ENCODE measurements at places on chromosomes 16 and 17.

DNA sequence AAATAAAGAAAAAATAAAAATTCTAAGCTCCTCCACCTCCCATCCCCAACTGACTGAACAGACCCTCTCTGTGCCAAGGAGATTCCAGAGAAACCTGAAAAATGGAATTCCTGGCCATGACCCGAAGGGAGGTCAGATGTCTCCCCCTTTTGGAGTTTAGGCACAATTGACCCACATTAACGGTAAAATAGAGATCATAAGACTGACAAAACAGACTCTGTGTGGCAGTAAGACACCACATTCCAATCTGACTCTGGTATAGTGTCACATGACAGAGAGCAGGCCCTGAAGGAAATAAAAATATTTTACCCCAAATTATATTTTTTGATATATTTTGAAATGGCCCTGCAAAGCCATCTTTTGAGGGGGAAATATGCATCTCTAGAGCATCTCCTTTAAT is 115.1 kb upstream of the ZKSCAN2 start:
- H3K27ac ChIP-seq, result no peak overlapping the region
- DNase-seq, result no peak

DNA sequence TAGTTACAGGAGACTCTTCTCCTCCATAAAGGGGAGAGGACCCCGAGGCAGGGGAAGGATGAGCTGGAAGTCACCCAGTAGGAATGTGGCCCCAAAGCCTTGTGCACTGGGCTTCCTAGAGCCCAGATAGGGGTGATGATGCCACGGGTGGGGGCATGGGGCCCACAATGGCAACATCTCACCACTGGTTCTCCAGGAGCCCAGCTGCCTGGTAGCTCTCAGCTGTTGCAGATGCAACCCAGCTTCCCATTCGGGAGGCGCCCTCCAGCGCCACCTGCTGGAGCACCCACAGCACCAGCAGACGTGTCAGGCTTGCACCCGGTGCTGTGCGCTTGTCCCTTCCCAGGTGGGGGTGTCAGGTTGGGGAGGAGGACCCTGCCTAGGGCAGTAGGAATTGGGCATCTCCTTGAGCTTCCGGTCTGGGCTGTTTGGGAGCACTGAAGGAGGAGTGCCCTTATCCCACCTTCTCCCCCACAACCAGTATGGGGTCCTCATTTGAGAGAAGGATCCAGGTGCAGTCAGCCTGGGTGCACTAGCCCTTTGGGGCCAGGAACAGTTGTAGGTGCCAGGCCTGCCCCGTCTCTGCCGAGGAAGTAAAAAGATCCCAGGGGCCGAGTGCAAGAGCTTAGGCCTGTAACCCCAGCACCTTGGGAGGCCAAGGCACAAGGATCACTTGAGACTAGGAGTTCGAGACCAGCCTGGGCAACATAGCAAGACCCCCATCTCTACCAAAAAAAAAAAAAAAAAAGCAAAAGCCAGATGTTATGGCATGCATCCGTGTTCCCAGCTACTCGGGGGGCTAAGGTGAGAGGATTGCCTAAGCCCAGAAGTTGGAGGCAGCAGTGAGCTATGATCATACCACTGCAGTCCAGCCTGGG is 14.4 kb downstream of the CDIPT start:
- H3K4me1 ChIP-seq, result no peaks in the 10 kb centered on the region
- H3K27me3 ChIP-seq, result no peaks in the 10 kb centered on the region
- H3K4me3 ChIP-seq, result no peak overlapping the region

- no peak overlapping the region for H3K27ac ChIP-seq
- H3K36me3 ChIP-seq, result no peaks in the 10 kb centered on the region
- peaks cover 48% of the 10 kb centered on the region for H3K4me1 ChIP-seq
- no peaks in the 10 kb centered on the region for H3K27me3 ChIP-seq
- H3K4me3 ChIP-seq, result no peak overlapping the region
These were observed 75.2 kb downstream of the FTO start for GRCh38 chr16:53779186-53779585.

DNA sequence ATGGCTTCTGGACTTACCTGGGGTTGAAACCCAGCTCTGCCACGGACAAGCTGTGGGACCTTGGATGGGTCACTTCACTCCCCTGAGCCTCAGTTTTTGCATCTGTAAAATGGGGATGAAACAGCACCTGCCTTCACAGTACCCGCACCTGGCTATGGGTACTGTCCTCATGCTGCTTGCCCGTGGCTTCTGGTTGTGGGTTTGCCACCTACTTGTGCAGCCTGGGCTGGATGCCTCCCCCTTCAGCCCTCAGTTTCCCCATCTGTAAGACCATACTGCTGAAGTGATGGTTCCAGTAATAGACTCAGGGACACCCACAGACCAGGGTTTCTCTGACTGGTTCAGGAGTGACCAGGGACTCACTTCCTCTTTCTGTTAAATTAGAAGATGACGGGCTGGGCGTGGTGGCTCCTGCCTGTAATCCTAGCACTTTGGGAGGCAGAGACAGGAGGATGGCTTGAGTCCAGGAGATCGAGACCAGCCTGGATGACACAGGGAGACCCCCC is 9.4 kb downstream of the GLIS2 start:
- H3K36me3 ChIP-seq, result no peaks in the 10 kb centered on the region
- peaks cover 20% of the 10 kb centered on the region for H3K4me1 ChIP-seq
- DNase-seq, result no peak
- H3K27ac ChIP-seq, result no peak overlapping the region
- H3K4me3 ChIP-seq, result no peak overlapping the region
- H3K27me3 ChIP-seq, result no peaks in the 10 kb centered on the region

DNA sequence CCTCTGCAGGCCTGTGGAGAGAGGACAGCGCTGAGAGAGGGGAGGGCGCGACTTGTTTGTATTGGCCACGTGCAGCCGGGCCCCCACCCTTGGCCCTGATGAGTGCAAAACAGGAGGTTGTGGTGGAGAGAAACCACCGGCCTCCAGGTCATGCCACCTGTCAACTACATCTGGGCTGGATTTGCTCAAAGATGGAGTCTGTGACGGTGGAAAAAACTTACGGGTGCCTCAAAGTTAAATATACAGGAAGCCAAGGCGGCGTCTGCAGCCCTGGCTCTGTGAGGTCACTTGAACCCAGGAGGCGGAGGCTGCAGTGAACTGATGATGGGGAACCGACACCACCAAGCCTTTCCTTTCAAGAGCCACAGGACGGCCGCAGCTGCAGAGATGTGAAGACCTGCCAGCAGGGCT is 15.7 kb downstream of the C16orf74 start:
- peaks cover 3% of the 10 kb centered on the region for H3K4me1 ChIP-seq
- H3K36me3 ChIP-seq, result peaks cover 50% of the 10 kb centered on the region
- DNase-seq, result no peak
- no peaks in the 10 kb centered on the region for H3K27me3 ChIP-seq
- H3K27ac ChIP-seq, result no peak overlapping the region
- H3K4me3 ChIP-seq, result no peak overlapping the region

GRCh38 chr17:3038941-3039340 is 24.5 kb downstream of the OR1D5 start:
- DNase-seq, result no peak
- H3K4me1 ChIP-seq, result no peaks in the 10 kb centered on the region
- no peaks in the 10 kb centered on the region for H3K27me3 ChIP-seq
- H3K36me3 ChIP-seq, result no peaks in the 10 kb centered on the region

- H3K4me1 ChIP-seq, result peaks cover 28% of the 10 kb centered on the region
- no peaks in the 10 kb centered on the region for H3K36me3 ChIP-seq
- H3K27me3 ChIP-seq, result no peaks in the 10 kb centered on the region
- H3K4me3 ChIP-seq, result peak overlapping the region; percentile 8
These were observed 16.4 kb downstream of the CDH5 start for GRCh38 chr16:66382966-66383299.

- no peak for DNase-seq
- H3K4me1 ChIP-seq, result peaks cover 16% of the 10 kb centered on the region
- no peaks in the 10 kb centered on the region for H3K27me3 ChIP-seq
- H3K4me3 ChIP-seq, result peak within 1 kb of the TSS; percentile 98
These were observed at the start of gene DERL2 for GRCh38 chr17:5485270-5486205. Gene DERL2, minus strand, starts transcription at chr17:5486178. Its CDS starts 17 bp downstream, at chr17:5486161.

DNA sequence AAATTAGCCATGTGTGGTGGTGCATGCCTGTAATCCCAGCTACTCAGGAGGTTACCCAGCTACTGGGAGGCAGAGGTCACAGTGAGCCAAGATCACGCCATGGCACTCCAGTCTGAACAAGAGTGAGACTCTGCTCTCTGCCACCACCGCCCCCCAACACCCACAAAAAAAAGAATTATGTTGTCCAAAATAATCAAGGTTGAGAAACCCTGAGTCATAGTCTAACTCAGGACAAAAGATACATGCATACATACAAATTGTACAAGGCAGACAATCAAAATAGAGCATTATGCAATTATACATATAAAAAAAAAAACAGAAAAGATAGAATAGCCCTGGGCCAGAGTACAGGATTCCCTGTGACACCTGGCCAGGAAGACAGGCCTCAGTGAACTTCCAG is 6.6 kb upstream of the KPNB1 start:
- no peak overlapping the region for H3K27ac ChIP-seq
- peaks cover 2% of the 10 kb centered on the region for H3K4me1 ChIP-seq
- DNase-seq, result no peak
- no peak overlapping the region for H3K4me3 ChIP-seq

- no peaks in the 10 kb centered on the region for H3K27me3 ChIP-seq
- H3K4me3 ChIP-seq, result no peak overlapping the region
- no peak for DNase-seq
- H3K4me1 ChIP-seq, result peaks cover 26% of the 10 kb centered on the region
- no peaks in the 10 kb centered on the region for H3K36me3 ChIP-seq
These were observed 15.3 kb downstream of the WFIKKN2 start for GRCh38 chr17:50850640-50851039.

DNA sequence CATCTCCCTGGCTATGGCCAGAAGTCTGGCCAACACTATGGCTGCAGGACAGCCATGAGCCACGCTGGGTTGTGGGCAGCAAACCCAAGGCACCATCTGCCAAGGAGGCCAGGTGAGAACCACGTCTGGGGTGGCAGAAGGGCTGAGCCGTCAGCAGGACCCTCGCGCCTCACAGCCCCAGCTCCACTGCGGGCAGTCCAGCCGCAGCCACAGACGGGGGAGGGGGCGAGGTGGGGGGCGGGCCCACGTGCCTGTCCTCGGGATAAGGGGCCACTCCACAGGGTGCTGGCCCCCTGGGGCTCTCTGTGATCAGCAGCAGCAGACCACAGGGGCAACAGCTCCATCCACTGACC is 6.5 kb upstream of the BAIAP2 start:
- H3K4me1 ChIP-seq, result peaks cover 3% of the 10 kb centered on the region
- DNase-seq, result no peak

DNA sequence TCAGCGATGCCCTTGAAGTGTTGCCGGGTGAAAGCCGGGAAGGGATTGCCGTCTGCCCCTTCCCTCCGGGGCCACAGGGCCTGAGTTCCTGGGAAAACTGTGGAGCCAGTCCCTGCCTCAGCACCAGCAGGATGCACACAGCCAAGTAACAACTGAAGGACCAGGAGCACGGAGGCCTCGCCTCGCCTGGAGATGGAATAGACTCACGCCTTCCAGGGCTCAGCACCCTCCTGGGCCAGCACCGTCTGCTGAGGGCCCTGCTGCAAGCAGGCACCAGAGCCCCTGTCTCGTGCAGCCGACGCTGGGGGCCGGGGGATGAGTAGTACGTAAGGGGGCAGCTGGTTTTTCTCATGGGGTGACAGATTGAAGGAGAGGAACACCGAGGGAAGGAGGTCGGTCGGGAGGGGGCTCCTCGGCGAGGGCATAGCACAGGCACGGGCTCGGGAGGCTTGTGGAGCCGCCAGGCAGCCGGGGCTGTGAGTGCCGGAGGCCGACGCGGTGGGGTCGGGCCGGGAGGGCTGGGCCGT is 6.4 kb downstream of the CBFA2T3 start:
- no peak for DNase-seq
- H3K4me1 ChIP-seq, result no peaks in the 10 kb centered on the region

GRCh38 chr17:39197380-39198185 is at the start of gene CACNB1:
Gene CACNB1, minus strand, starts transcription at chr17:39197669. Its CDS starts 174 bp downstream, at chr17:39197495.
- no peak for DNase-seq
- H3K4me3 ChIP-seq, result peak within 1 kb of the TSS; percentile 65
- H3K27me3 ChIP-seq, result no peaks in the 10 kb centered on the region
- peak within 1 kb of the TSS; percentile 11 for H3K27ac ChIP-seq
- peaks cover 26% of the 10 kb centered on the region for H3K4me1 ChIP-seq
- peaks cover 19% of the 10 kb centered on the region for H3K36me3 ChIP-seq

DNA sequence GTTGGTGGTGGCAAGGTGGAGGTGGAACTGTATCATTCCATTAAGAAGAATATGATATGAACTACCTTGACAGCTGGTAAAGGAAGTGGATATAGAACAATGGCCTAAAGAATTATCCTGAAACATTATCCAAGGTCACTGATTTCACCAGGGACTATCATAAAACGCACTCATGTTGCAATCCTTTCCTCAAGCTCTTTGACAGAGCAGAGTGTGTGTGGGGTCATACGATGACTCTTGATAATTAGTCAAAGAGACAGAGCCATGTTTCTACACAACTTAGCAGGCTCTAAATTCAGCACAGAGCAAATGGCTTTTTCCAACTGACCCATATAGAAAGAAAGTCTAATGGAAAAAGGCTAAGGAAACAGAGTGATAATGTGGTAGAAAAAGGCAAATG is 126.4 kb upstream of the ANKFN1 start:
- no peaks in the 10 kb centered on the region for H3K27me3 ChIP-seq
- no peaks in the 10 kb centered on the region for H3K4me1 ChIP-seq
- DNase-seq, result no peak
- H3K27ac ChIP-seq, result no peak overlapping the region
- H3K36me3 ChIP-seq, result no peaks in the 10 kb centered on the region
- H3K4me3 ChIP-seq, result no peak overlapping the region

DNA sequence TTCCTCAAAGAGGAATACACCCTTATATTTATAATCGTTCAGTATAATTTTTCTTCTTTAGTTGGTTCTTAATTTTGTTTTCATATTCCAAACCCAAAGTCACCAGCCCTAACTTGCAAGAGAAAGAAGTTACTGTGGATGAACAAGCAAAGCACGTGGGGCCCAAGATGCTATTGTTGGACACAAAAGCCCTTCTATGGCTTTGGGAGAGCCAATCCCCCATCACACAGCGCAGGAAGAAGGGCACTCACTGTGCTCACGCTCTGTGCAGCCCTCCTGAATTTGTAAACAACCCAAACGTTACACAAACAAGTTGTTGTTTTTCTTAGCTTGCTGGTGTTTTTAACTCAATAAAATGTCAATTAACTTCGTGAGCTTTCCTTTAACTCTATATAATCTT is 22.5 kb downstream of the SPPL2C start:
- no peak overlapping the region for H3K27ac ChIP-seq
- H3K27me3 ChIP-seq, result peaks cover 14% of the 10 kb centered on the region
- DNase-seq, result no peak

DNA sequence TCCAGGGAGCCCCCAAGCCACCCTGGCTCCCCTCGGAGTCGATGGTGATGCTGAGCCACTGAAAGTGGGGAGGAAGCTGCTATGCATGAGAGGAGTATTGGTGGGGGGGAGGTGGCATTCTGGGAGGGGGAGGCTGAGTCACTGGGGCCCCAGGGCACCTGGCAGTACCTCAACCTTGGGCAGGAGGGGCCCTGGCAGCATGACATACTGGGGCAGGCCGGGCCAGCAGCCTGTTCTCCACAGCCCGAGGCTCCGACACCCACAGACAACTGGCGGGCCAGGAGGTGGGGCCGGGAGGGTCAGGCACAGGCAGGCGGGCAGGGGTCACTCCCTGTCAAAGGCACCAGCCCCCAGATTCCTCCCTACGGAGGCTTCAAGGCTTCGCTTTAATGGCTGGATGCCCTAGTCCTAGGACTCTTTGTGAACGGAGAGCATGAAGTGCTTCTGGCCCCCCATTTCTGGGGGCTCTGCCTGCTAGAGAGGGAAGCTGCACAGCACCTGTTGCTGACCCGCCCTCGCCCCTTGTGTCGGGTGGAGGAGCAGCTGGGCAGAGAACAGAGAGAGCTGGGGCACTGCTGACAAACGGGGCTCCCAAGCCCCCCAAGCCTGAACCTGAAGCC is 928 bp downstream of the CASKIN2 start:
- H3K4me1 ChIP-seq, result peaks cover 32% of the 10 kb centered on the region
- H3K4me3 ChIP-seq, result peak overlapping the region; percentile 63
- DNase-seq, result no peak
- peaks cover 18% of the 10 kb centered on the region for H3K36me3 ChIP-seq
- H3K27ac ChIP-seq, result peak overlapping the region; percentile 29
- H3K27me3 ChIP-seq, result no peaks in the 10 kb centered on the region

Data from keratinocyte (primary cell).